ENCODE measurements at places on chromosomes 3 and 15. TPM values are rescaled to one million over a fixed set of nuclear protein-coding genes. Genes with fewer than 3 reads are reported as not detected.

- no peak for DNase-seq
- no peak overlapping the region for H3K27ac ChIP-seq
- no peaks in the 10 kb centered on the region for H3K36me3 ChIP-seq
- no peak overlapping the region for H3K4me3 ChIP-seq
- H3K27me3 ChIP-seq, result no peaks in the 10 kb centered on the region
Measured at GRCh38 chr3:193118907-193119306, 122.1 kb upstream of the PLAAT1 start.

- H3K4me1 ChIP-seq, result peaks cover 15% of the 10 kb centered on the region
- H3K4me3 ChIP-seq, result no peak overlapping the region
- H3K27me3 ChIP-seq, result no peaks in the 10 kb centered on the region
- H3K27ac ChIP-seq, result peak overlapping the region; percentile 79
Measured at GRCh38 chr3:11770477-11771391, 76.0 kb downstream of the TAMM41 start.

DNA sequence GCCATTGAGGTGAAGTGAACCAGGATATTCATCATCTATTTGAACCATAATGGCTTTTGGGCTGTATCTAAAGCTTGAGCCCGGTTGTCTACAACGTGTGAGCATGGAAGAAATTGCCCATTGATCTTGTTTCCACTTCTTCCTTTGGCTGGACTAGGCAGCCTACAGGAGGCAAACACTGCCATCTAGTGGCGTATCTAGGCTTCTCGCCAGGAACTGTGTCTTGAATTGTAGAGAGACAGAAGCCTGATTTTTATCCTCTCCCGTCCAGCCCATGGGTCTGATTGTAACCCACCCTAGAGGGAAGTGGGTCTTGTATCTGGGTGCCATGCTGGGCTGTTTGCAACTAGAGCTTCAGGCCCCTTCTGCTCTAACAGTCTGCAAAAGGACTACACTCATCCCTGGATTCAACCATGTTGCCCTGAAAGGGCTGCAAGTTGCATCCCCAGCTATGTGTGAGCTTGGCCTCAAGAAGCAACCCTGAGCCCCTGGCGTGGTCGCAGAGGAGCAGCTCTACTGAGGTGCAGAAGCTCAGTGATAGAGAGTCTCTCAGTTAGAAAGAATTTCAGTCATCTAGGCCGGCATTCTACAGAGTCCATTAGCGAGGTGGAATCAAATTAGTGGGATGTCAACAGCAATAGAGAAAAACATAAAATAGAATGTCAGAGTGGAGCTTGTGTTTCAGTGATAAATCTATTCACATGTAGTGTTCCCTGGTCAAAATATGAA, 170.2 kb upstream of the UMPS start:
- H3K27ac ChIP-seq, result peak overlapping the region; percentile 30
- no peaks in the 10 kb centered on the region for H3K4me1 ChIP-seq

GRCh38 chr15:54033356-54033860, 55.2 kb downstream of the UNC13C start:
- H3K36me3 ChIP-seq, result no peaks in the 10 kb centered on the region
- DNase-seq, result peak; percentile 18
- H3K4me1 ChIP-seq, result no peaks in the 10 kb centered on the region
- no peak overlapping the region for H3K27ac ChIP-seq
- H3K4me3 ChIP-seq, result no peak overlapping the region

DNA sequence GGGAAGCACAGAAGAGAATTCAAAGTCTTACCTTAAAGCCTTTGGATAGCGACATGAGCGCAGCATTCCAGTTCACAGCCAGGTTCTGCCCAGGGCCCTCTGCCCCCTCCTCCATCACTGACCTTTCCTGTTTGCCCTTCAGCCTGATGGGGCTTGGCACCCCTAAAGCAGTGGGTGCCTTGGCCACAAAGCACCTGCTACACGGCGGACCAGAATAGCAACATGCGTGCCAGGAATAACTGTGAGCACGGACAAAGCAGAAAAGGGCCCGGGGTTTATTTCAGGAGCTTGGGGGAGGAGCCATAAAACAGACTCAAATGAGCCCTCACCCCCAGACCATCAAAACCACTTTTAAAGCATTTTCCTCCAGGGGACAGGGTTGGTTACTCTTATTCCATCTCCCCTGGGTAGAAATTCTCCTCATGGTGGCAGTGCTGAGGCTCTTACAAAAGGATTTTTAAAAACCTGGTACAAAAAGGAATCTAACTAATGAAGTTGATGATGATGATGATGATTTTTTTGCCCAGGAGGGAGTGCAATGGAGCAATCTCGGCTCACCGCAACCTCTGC, 135.4 kb downstream of the KLF13 start:
- no peak for DNase-seq
- no peaks in the 10 kb centered on the region for H3K36me3 ChIP-seq
- H3K4me1 ChIP-seq, result no peaks in the 10 kb centered on the region
- H3K27me3 ChIP-seq, result no peaks in the 10 kb centered on the region

DNA sequence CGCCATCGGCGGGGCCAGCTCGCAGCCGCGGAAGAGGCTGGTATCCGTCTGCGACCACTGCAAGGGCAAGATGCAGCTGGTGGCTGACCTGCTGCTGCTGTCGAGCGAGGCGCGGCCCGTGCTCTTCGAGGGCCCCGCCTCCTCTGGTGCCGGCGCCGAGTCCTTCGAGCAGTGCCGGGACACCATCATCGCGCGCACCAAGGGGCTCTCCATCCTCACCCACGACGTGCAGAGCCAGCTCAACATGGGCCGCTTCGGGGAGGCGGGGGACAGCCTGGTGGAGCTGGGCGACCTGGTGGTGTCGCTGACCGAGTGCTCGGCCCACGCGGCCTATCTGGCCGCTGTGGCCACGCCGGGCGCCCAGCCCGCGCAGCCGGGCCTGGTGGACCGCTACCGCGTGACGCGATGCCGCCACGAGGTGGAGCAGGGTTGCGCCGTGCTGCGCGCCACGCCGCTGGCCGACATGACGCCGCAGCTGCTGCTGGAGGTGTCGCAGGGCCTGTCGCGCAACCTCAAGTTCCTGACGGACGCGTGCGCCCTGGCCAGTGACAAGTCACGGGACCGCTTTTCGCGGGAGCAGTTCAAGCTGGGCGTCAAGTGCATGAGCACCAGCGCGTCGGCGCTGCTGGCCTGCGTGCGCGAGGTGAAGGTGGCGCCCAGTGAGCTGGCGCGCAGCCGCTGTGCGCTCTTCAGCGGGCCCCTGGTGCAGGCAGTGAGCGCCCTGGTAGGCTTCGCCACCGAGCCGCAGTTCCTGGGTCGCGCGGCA, 1.8 kb downstream of the TLNRD1 start:
- peak overlapping the region; percentile 84 for H3K4me3 ChIP-seq
- H3K36me3 ChIP-seq, result peaks cover 12% of the 10 kb centered on the region
- peak; percentile 80 for DNase-seq
- H3K27me3 ChIP-seq, result no peaks in the 10 kb centered on the region
- peak overlapping the region; percentile 98 for H3K27ac ChIP-seq

GRCh38 chr3:10926811-10927521, 65.6 kb upstream of the SLC6A1 start:
- H3K4me3 ChIP-seq, result no peak overlapping the region
- H3K27me3 ChIP-seq, result peaks cover 7% of the 10 kb centered on the region
- DNase-seq, result no peak
- no peaks in the 10 kb centered on the region for H3K4me1 ChIP-seq
- H3K36me3 ChIP-seq, result no peaks in the 10 kb centered on the region
- H3K27ac ChIP-seq, result no peak overlapping the region

DNA sequence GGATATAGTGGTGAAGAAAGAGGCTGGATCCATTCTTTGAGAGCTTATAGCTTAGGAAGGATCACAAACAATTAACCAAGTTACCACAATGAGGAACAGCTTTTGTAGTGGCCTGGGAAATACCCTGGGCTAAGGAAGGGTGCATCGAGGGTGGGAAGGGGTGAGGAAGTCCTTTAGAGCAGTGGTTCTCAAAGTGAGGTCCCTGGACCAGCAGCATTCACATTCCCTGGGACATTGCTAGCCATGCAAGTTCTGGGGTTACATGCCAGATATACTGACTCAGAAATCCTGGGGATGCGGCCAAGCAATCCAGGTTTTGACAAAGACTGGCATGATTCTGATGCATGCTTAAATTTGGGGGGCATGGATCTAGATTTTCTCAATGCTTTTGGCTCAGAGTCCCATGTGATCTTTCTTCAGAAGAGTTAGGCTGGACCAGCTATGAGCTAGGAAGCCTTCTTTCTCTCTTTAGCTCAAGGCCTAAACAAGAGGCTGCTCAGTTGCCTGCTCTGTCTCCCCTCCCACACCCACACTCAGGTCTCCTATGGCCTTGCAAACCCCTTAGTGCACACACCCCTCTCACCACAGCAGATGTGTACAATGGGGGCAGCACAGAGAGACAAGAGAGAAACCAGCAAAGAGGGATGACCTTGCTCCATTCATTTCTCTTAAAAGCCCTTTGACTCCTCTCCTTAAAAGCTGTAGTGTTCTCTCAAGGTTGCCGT, 1.8 kb upstream of the CCR1 start:
- no peak for DNase-seq
- H3K36me3 ChIP-seq, result peaks cover 7% of the 10 kb centered on the region
- peak overlapping the region; percentile 91 for H3K27ac ChIP-seq
- H3K4me3 ChIP-seq, result no peak overlapping the region
- peaks cover 5% of the 10 kb centered on the region for H3K4me1 ChIP-seq

DNA sequence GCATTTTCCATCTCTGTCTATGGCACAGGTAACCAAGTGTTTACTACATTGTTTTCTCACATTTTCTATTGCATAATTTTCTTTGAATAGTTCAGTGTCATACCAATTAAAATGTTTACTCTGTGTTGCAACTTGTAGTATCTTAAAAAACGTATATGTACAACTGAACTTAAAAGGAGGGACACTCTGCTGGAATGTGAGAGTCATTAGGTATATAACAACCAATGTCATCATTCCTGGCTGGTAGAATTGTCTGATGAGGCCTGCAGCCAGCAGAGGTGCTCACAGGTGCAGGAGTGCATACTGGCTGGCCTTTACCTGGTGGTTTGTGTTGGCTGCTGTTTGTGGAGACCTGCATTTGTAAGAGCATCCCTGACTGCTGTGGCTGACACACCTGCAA, 19.1 kb upstream of the RARRES1 start:
- H3K36me3 ChIP-seq, result no peaks in the 10 kb centered on the region
- H3K4me1 ChIP-seq, result no peaks in the 10 kb centered on the region
- no peak overlapping the region for H3K4me3 ChIP-seq
- DNase-seq, result no peak
- H3K27ac ChIP-seq, result no peak overlapping the region
- H3K27me3 ChIP-seq, result no peaks in the 10 kb centered on the region

- H3K4me3 ChIP-seq, result no peak overlapping the region
- no peak for DNase-seq
- no peaks in the 10 kb centered on the region for H3K27me3 ChIP-seq
- no peak overlapping the region for H3K27ac ChIP-seq
- no peaks in the 10 kb centered on the region for H3K36me3 ChIP-seq
Measured at GRCh38 chr15:85515212-85515611, 134.8 kb downstream of the AKAP13 start.

- no peak overlapping the region for H3K27ac ChIP-seq
- H3K27me3 ChIP-seq, result no peaks in the 10 kb centered on the region
- DNase-seq, result no peak
Measured at GRCh38 chr15:81015621-81016488, 15.1 kb downstream of the TLNRD1 start.

- DNase-seq, result no peak
- no peaks in the 10 kb centered on the region for H3K27me3 ChIP-seq
- H3K4me1 ChIP-seq, result peaks cover 17% of the 10 kb centered on the region
- peak overlapping the region; percentile 97 for H3K4me3 ChIP-seq
Measured at GRCh38 chr15:74906067-74906449, 593 bp downstream of the FAM219B start.

DNA sequence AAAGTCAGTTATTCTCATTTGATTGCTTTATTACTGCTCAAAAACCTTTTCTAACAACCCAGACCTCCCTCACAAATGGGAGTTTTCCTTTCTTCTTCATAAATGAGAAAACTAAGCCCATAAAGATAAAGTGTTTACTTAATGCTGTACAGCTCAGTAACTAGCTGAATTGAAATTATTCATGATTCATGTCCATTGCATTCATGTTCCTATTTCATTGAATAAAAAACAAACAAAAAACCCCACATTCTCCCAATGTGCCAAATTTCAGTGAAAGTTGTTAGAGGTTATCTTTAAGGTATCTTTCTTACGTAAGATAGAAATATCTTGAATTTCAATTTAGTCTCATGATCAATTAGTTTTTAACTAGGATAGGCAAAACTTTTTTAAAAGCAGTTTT, 2.8 kb downstream of the PLSCR2 start:
- no peaks in the 10 kb centered on the region for H3K27me3 ChIP-seq
- no peak for DNase-seq
- H3K36me3 ChIP-seq, result no peaks in the 10 kb centered on the region
- no peak overlapping the region for H3K4me3 ChIP-seq
- no peak overlapping the region for H3K27ac ChIP-seq

RETNLB gene
- total RNA-seq, result not detected

GOLGA8H gene
- 0.55 TPM for total RNA-seq

KNG1 gene
- total RNA-seq, result not detected

GOLGA8N gene
- 9.6 TPM for total RNA-seq

IQCF2 gene
- not detected for total RNA-seq

CSPG5 gene
- total RNA-seq, result 3.8 TPM

SLC22A14 gene
- not detected for total RNA-seq

Measured in left lung (tissue), 14 donors.